Right cardiac atrium (tissue), 5 donors: ENCODE measurements at places on chromosomes 11 and 22. TPM values are rescaled to one million over a fixed set of nuclear protein-coding genes. Genes with fewer than 3 reads are reported as not detected.

DNA sequence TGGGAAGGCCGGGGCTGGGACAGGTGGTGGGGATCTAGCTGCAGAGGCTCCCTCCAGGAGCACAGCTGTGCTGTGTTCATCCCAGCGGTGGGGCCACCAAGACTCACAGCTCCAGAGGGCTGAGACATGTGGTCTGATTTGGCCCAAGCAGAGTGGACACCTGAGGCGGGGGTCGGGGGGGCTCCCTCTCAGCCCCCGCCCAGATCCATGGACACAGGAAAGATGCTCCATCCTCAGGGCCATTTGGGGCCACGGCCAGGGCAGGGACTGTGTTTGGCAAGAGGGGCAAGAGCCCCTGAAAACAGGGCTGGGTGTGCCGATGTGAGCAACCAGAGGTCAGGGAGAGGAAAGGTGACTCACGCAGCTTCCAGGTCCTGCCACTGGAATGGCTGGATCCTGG, 219.4 kb downstream of the BRD1 start:
- DNase-seq: no peak

Gene GTSE1
- 0.42 TPM for total RNA-seq

DNA sequence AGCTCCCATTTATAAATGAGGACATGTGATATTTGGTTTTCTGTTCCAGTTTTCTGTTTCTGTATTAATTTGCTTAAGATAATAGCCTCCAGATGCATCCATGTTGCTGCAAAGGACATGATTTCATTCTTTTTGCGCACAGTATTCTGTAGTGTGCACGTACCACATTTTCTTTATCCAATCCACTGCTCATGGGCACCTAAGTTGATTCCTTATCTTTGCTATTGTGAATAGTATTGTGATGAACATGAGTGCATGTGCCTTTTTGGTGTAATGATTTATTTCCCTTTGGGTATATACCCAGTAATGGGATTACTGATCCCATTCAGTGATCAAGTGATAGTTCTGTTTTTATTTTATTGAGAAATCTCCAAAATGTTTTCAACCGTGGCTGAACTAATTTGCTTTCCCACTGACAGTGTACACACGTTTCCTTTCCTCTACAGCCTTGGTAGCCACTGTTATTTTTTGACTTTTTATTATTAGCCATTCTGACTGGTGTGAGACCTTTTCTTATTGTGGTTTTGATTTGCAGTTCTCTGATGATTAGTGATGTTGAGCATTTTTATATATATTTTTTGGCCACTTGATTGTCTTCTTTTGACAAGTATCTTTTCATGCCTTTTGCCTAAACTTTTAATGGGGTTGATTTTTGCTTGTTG, 226.0 kb upstream of the ANO3 start:
- no peak for DNase-seq

DNA sequence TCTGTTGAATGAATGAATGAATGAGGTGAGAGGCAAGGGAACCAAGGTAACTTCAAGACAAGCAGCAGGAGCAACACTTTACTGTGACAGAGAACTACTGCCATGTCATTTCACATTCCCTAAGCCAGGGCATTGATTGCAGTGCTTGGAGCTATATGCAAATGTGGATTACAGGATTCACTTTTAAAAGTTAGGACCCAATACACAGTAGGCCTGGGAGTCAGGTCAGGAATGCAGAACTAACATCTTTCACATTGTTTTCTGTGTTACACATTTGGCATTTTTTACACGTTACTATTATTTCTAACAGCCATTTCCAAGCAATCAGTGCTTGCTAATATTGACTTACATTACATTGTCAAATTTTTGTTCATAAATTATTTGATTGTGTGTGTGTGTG, 26.2 kb upstream of the ME3 start:
- DNase-seq: no peak

Gene MUC2
- total RNA-seq: 0.03 TPM

DNA sequence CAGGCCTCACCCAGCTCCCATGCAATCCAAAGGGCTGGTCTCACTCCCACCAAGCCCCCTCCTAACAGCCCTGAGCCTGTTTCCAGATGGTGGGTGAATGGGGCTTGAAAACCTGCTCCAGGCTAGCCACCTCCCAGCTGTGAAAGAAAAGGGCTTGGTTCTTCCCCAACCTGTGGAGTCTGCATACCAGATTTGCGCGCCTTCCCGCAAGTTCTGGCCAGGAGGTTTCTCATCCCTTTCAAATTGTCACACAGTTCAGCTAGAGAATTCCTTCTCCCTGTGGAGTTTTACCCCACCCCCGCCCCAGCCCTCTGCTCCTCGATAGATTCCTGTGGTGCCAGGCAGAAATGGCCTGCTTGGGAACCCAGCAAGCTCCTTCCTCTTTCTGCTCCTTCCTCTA, 734.6 kb upstream of the FAT3 start:
- DNase-seq: no peak

Gene ENTHD1
- not detected for total RNA-seq

- DNase-seq: peak; percentile 85
These were observed 24.6 kb upstream of the WNT7B start for GRCh38 chr22:46001426-46002106.

GRCh38 chr11:20599221-20600019, at the start of gene SLC6A5:
Gene SLC6A5 (plus strand): TSS chr11:20599608. CDS start chr11:20599673, 65 bp downstream.
- peak; percentile 69 for DNase-seq

DNA sequence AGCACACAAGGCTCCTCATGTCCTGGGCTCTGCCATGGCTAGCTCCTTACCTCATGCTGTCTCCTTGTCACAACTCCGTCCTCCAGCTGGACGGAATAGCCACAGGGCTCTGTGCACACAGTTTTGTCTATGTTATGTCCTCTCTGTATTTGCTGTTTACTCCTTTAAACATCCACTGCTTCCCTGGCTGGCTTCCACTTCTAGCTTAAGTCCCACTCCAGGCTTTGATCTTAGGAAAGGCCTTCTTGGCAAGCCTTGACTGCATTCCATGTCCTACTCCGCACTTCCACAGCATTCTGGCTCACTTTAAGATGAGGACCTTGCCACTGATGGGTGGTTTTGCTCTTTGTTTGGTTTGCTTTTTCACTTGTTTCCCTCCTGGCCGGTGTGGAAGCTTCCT, 22.9 kb upstream of the ROBO3 start:
- no peak for DNase-seq

DNA sequence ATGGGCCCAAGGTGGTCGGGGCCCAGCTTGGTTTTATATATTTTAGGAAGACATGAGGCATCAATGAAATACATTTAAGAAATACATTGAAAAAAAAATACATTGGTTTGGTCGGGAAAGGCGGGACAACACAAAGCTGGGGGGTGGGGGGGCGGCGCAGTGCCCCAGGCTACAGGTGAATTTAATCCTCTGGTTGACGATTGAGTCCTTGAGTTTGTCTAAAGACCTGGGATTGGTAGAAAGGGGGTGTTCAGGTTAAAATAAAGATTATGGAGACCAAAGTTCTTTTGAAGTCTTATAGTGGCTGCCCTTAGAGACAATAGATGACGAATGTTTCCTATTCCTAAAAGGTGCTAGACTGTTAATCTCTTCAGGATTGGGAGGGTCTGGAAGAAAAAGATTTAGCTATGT, 3.1 kb downstream of the IFITM1 start:
- DNase-seq: no peak

Gene EHBP1L1
- total RNA-seq: 80.2 TPM

DNA sequence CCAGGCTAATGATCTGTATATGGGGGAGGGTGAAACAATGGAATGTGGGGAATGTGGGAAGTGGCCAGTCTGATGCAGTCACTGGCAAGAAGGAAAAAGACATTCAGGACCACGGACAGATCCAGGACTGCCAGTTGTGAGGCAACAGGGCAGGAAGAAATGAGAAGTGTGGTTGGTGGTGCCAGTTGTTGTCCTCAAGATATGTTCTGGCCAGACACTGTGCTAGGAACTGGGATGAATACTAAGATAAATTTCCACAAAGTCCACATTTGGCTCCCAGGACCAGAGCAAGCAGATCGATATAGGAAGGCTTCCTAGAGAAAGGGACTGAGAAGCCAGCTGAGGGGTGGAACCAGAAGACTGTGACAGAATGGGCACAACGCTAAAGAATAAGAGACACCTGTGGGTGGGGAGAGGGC, 6.8 kb upstream of the TPBGL start:
- DNase-seq: no peak

DNA sequence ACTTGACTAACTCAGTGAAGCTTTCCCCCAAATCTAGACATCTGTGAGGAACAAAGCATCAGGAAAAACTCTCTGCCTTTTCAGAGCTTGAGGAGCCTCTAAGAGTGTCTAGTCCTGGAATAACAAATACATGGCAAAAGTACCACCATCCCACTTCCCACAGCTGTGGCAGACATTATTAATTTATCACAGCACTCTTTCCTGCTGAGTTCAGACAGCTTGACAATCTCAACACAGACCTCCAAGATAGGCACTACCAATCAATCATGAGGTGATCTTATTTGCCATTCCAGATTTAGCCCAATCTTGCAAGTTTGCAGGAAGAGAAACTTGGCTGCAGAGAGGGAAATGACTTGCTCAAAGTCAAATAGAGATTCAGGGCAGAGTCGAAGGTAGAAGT, 202.8 kb downstream of the MN1 start:
- DNase-seq: no peak

- DNase-seq: no peak
These were observed 46.1 kb upstream of the HSPA8 start for GRCh38 chr11:123107945-123108495.

DNA sequence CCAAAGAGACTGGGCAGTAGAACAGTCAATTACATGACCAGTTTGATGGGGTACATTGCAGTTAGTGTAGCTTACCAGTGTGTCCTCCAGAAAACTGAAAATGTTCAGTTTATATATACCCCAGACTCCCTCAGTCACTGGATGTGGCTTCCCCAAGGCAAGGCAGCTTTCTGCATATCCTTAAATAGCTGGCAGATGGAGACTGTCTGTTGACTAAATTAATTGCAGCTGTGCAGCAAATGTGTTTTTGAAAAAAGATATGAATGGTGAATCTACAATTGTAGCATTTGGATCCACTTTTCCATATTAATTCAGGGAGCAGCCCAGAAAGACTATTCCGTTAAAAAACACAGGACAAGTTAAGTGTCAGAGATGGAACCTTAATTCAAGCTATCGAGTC, 565.1 kb upstream of the CCDC179 start:
- DNase-seq: no peak

GRCh38 chr11:87361891-87362290, 324.2 kb downstream of the TMEM135 start:
- DNase-seq: no peak

DNA sequence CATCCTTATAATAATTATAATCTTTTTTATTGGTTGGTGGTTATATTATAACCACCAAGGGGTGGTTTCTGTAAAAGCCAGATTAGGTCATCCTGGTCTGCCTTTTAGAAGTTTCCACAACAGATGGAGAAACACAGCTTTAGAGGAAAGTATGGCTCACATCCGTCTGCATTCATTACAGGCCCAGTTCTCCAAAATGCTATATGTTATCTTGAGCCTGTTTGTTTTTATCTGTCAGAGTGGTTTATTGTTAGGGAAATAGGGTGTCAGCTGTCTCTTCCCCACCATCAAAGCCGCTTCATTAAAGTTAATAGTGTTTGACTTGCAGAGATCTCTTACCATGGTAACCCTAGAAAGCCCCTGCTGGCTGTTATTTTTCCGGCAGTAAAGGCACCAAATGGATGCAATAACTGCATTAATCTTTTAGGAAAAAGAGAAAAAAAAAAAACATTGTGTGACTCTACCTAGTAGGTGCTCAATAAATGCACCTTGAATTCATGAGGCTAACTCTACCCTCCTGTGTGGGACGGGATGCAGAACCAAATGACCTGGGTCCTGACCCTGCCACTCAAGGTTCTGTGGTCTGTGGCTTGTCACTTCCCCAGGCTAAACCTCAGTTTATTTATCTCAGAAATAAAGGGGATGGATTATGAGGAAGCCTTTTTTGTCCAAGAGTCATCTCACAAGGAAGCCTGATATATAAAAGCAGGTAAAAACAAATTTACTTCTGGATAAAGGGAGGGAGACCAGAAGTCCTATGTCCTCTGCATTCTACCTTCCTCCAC, 118.3 kb downstream of the WT1 start:
- DNase-seq: no peak

GRCh38 chr11:83521647-83522596, 235.8 kb upstream of the CCDC90B start:
- DNase-seq: peak; percentile 22

- no peak for DNase-seq
These were observed 462.1 kb downstream of the OPCML start for GRCh38 chr11:133070021-133070713.

DNA sequence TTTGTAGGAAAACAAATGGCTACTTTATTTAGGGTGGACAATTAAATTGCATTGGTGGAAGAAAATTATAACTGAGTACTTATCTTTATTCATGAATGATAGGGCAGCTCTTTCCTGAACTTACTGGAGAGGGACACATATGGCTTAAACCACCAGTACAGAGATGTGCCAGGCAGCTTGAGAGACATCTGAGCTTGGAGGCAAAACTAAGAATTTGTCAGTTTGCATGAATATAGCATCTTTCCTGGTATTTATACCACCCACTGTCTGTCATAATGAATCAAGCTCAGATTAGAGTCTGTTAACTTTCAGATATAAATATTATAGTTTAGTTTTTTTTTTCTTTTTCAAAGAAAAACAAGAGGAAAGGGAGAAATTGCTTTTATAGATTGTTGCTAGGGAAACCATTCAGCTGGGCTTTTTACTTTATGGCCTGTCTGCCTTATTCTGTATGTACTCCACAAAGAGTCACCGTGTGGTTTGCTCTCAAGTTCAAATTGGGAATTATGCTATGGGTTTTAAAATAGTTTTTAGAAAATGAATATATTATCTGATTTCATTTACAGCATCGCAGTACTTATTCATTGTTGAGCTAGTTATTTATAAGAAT, 477.0 kb upstream of the CHORDC1 start:
- no peak for DNase-seq

GRCh38 chr11:87263264-87263838, 225.6 kb downstream of the TMEM135 start:
- DNase-seq: no peak

GRCh38 chr11:108341654-108342053, 118.8 kb downstream of the ATM start:
- no peak for DNase-seq

DNA sequence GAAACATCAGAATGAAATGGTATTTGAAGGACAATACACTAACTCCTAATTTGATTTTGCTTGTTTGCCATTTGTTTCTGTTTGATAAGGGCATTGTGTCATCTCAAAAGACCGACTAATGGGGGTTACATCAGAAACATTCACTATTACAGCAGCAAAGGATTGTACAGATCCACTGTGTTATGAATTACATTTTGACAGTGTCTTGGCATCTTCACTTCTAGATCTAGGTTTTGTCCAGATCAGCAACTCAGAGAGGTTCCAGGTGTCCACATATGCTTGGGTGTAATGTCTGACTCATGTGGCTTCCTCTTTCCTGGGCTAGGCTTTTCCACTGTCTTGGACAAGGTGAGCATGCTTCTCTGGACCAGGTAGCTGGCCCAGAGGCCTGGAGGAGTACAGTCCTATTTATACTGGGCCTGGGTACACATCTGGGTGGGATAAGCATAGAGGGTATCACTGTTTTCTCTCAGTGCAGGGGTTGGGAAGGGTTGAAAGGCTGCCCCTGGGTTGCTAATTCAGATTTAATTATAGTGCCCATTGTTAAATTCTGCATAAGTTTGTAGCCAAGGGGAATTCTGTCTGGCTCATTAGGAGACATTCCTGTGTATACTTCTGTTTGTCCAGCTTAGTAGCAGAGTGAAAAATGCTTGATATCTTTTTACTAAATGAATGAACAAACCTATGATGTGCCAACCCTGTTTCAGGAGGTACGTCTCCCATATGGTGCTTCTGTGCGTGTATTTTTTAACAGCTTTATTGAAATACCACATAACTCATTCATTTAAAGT, 23.8 kb downstream of the DDI1 start:
- no peak for DNase-seq

Gene RTN4R
- 1.9 TPM for total RNA-seq

Gene RTN4RL2
- total RNA-seq: 1.4 TPM

GRCh38 chr11:78216571-78217287, 28.0 kb downstream of the USP35 start:
- DNase-seq: no peak
